Activated CD4-positive, CD25-positive, alpha-beta regulatory T cell treated with anti-CD3 and anti-CD28 coated beads, Interleukin-2, amount 50 U/mL, for 16 hours (primary cell): ENCODE measurements at places on chromosomes 7 and 10.

GRCh38 chr10:124916098-124916584, 25.8 kb upstream of the ZRANB1 start:
- no peak for DNase-seq

GRCh38 chr7:81004098-81004497, 85.2 kb upstream of the SEMA3C start:
- no peak for DNase-seq

DNA sequence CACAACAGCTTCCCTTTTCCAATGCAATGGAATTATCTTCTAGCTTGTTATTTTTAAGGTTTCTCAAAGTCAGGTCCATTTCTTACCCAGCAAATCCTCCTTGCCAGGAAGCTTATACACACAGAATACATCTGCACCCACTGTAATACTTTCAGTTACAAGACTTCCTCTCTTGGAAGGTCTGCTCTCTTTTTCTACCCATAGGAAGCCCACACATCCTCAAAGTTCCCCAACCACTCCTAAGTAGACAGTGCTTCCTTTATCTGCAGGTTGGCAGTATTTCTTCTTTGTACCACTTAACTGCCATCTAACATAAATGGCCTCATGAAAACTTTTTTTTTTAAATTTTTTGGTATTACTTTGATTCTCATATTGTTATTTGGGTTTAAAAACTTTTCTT, 155.6 kb downstream of the TAX1BP1 start:
- DNase-seq: no peak

DNA sequence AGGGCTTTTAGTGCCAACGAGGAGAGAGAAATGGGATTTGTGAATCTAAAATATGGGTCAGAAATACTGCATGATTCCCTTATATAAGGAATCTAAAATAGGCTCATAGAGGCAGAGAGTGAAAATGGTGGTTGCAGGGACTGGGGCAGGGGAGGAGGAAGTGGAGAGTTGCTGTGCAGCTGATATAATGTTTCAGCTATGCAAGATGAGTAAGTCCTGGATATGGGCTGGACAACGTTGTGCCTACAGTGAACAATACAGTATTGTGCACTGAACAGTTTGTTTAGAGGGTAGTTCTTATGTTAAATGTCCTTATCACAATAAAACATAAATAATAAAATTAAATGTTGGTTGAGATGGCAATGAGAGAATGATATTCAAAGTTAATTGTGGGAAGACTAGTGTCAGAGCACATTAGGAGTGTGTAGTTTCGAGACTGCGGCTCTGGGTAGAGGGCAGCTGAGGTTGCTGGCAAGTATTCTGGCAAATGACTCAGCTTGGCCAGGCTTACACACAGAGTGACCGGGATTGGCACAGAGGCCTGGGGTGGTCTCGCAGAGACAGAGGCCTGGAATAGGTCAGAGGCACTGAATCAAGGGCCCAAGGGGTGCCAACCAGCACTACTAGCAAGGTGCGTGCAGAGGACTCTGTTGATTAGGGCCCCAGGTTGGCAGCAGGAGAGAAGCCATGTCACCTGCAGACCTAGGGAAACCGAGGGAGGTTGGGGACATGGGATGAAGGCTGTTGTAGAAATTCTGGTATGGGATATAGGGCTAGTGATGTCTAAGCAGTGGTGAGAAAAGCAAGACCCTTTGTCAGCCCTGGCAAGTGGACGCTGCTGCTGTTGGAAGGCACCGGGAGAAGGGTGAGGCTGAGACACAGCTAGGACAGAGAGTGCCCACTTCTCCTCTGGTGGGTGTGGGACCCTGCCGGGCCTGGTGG, 2.8 kb upstream of the DEPP1 start:
- DNase-seq: no peak

- no peak for DNase-seq
Measured at GRCh38 chr7:36021917-36022550, 131.0 kb upstream of the EEPD1 start.

DNA sequence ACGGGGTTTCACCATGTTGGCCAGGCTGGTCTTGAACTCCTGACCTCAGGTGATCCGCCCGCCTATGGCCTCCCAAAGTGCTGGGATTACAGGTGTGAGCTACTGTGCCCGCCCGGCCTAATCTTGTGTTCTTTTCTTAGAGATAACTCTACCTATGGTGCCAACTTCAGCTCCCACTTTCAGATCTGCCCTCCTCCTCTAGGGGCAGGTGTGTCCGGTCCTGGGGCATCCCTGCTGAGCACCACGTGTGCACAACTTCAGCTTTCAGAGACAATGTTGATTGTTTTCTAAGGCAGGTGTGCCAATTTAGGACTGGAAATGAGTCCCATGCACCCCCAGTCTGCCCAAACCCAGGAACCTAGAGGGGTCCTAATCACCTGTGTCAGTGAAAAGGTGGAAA, 18.5 kb upstream of the FXYD4 start:
- DNase-seq: no peak

DNA sequence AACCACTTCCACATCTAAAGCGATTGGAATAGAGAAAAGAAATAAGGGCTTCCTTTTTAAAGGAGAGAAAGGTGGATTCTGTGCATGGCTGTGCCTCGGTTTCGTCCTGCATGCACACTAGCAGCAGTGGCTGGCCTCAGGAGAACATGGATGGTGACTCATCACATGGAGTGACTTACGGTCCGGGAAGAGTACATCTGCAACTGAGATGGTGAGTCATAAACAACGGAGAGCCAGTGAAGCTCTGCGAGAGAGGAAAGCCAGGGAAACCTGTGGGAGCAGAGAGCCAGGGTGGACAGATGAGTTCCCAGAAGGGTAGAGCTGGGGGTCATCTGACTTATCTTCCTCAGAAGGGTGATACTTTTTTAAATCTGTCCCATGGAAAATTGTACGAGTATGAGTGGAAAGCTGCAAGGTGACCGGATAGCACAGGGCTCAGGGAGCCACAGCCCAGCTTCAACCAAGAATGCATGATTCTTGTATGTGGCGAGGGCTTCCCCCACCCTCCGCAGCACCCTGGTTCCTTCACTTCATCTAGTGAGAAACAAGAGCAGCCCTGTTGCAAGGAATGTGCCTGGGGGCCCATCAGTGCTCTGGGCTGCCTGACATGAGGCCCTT, 259.1 kb downstream of the KLF6 start:
- DNase-seq: no peak

DNA sequence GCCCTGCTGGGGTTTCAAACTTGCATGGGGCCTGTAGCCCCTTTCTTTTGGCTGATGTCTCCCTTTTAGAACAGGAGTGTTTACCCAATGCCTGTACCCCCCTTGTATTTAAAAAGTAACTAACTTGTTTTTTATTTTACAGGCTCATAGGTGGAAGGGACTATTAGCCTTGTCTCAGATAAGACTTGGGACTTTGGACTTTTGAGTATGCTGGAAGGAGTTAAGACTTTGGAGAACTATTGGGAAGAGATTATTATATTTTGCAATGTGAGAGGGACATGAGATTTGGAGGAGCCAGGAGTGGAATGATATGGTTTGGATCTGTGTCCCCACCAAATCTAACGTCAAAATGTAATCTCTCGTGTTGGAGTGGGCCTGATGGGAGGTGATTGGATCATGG, 314.9 kb upstream of the SP8 start:
- DNase-seq: no peak

DNA sequence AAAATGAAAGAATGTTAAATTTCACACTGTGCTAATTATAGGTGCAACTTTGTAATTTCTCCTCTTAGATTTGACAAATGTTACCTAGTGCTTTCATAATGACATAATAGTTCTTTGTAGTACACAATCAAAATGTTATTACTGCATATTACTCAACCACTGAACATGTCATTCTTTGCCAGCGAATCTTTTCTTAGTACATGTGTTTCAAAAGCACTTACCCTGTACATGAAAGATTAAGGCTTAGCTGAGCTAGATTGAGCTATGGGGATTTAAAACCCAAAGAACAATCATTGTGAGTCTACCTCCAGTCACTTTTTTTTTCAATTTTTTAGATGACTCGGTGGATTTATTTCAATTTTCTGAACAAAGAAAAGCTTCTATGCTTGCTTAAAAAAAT, 123.5 kb upstream of the FERD3L start:
- no peak for DNase-seq

DNA sequence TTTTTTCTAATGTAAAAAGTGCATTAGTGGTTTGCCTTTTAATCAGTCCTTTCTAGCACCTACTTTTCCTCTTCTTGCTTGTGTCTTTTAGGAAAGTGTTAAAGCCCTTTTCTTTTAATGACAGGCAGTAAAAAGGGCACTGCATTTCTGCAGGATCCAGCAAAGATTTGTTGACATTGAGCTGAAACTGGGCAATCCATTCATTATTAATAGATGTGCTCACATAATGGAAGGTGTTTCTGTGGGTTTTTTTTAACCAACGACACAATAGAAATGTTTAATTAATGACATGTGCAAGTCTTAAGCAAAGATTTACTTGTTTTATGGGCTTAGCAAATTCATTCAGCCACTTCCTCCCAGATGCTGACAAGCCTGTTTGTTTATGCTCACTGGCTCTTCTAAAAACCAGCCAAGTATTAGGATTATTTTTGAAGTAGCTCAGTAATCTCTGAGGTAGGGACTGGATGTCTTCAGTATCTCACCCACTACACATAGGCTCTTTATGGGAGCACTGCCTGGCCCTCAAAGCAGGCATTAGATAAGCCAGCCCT, 1201.1 kb downstream of the SORCS1 start:
- DNase-seq: no peak

DNA sequence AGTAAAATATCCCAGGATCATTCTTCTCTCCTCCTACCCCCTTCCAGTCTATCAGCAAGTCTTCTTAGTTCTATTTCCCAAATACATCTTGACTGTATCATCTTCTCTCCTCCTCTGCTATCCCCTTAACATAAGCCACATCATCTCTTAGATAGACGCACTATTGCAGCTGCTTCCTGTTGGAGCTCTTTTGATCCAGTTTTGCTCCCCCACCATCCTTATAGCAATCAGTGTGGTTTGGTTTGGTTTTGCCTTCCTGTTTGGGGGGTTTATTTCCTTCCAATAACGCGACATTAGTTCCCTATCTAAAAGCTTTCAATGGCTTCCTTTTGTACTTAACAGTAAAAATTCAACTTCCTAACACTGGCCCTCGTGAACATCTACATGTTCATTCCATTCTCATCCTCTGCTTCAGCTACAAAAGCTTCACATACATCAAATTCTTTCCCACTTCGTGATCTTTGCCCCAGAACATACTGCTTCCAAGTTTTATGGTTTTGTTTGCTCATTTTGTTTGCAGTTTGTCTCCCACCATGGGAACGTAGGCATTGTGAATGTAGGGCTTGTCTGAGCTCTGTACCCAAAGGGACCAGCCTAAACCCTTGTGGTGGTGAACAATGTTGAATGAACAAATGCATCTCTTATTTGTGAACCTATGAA, 33.7 kb upstream of the PLXDC2 start:
- DNase-seq: no peak

DNA sequence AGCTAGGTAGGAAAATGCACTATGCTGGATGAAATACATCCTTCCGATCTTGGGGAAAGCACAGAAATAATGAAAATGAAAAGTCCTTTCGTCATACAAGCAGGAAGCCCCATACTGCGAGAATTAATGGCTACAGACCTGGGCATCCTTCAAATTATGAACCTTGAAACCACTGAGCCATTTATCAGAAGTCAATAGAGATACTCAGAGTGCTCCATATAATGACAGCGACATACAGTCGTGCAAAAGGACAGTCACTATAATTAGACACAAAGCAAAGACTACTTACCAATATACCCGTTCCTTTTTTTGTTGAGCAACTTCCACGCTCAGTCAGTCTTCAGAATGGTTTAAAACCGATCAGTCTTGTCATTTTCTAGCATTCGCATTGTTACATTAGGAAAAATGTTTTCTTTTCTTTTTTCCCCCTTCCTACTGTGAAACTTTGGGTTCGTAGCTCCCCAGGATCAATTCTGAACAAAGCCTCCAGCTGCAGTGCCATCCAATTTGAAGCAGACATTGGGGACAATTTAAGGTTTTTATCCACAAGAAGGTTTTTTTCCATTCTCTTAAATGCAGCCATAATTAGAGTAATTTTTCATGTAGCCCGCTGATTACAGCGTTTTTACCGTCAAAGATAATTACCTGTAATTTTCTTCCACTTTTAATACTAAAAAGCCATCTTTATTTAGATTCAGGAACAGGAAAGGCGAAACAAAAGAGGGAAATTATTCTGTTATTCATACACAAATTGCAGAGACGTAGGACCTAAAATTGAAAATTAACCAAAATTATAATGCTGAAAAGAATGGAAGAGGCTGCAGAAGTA, 6.4 kb downstream of the DLX6 start:
- no peak for DNase-seq

- DNase-seq: no peak
Measured at GRCh38 chr10:72007246-72007892, 43.2 kb downstream of the CHST3 start.

DNA sequence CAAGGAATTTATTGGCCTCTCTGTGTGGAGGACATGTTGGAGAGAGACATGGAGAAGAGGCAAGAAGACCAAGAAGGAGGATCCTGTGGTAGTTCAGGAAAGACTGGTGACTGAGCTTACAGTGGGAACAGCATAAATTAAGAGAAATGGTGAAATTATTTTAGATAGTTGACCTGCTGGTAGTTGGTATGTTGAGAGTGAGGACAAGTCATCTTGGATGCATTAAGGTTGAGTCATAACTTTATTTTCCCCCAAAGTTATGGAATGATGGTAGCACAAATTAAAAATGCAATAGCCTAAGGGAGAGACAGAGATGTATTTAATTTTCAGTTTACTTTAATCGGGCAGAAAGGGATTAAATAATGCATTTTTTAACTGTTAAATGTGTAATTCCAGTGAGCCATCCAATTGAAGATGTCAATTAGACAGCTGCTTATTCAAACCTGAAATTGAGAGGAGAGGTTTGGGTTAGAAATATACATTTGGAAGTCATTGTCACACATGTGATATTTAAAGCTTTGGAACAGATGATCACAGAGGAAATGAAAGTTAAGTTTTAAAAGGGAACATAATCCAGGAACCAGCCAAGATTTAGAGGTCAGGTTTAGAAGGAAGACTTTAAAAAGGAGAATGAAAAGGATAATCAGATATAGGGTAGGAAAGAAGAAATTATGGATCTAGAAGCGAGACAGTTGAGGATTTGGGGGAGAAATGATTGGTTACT, 80.6 kb downstream of the DGKB start:
- DNase-seq: no peak

DNA sequence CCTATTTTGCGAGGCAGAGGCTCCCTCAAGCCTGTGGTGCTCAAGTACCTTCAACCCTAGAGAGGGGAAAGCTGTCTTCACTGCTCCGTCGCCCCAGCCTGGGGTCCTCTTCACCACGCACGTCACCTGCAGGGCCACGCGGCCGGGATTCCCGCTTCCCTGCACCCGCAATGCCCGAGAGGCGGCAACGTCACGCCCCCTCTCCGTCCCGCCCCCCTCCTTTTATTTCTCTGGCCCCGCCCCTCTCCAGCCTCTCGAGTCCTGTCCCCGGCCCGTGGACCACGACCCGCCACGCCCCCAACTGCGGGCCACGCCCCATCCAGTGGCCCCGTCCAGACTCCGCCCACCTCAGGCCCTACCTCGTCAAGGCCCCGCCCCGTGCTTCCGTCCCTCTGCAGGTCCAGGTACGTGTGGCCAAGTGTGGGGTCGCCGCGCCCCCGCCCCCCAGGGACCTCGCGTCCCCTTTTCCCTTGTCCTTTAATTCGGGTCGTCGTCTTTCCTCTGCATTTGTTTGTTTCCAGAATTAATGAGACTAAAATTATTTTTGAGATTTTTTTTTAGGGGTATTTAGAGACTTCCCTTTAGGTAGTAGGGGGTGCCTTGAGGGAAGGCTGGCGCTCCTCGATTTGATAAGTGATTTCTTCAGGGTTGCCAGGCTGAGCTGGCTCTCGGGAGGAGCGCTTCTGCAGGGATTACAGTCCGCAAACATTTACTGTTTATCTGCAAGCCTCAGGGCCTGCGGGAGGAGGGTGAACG, 69.8 kb upstream of the BAIAP2L1 start:
- no peak for DNase-seq
